Activated T-cell treated with anti-CD3 and anti-CD28 coated beads, Interleukin-2, amount 50 U/mL, for 72 hours (primary cell): ENCODE measurements at places on chromosomes 1 and 21.

- DNase-seq, result no peak
Measured at GRCh38 chr1:21898326-21899200, 38.5 kb downstream of the HSPG2 start.

DNA sequence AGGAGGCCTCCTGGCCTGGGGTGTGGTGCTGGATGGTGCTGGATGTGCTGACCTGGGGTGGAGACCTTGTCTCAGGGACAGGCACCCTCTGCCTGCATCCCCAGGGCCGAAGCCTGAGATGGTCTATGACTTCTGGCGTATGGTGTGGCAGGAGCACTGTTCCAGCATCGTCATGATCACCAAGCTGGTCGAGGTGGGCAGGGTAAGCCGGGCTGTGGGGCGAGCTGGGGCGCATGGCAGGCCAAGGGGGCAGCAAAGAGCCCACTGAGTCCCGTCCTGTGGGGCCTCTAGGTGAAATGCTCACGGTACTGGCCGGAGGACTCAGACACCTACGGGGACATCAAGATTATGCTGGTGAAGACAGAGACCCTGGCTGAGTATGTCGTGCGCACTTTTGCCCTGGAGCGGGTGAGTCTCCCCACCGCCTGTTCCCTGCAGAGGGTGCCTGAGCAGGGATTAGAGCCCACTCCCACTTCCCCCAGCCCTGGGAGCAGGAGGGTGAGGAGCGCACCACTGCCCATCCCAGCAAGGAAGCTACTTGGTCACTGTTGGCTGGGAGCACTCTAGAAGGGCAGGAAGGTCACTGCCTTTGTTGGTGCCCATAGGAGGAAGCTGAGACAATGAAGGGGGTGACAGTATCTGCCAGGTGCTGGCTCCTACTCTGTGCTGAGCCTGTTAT is 75.2 kb downstream of the PTPRU start:
- no peak for DNase-seq

- no peak for DNase-seq
Measured at GRCh38 chr1:110192541-110192940, 17.6 kb upstream of the KCNC4 start.

- DNase-seq, result no peak
Measured at GRCh38 chr1:86466986-86467385, 1.7 kb upstream of the CLCA1 start.

DNA sequence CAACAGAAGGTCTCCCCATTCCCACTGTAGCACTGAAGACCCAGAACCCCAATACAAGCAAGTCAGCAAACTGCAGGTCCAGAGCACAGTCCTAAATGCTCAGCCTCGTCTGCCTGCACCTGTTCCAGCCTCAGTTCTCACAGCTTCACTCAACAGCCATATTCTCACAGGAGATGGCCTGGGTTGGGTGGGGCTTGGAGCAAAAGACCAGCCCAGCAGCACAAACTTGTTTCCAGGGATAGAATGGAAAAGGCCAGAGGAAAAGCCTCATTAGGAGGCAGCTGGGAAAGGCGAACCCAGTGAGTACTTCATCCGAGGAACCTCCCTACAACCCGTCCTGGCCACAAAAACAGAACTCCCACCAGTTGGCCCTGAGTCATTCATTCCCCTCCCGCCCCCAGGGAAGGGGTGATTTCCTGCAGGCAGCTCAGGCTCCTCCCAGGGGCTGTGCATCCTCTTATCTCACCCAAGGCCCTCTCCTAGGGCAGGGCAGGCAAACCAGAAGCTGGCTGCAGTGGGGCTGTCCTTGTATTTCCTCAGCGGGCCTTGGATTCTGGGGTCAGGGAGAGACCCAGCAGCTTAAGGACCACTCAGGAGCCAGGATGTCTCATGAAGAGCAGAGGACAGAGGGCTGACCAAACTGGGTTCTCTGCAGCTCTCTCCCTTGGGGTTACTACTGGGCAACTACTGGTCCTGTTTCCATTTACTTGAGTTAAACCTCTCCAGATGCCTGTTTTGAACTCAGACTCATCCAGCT is 7.4 kb upstream of the MPL start:
- peak; percentile 63 for DNase-seq

DNA sequence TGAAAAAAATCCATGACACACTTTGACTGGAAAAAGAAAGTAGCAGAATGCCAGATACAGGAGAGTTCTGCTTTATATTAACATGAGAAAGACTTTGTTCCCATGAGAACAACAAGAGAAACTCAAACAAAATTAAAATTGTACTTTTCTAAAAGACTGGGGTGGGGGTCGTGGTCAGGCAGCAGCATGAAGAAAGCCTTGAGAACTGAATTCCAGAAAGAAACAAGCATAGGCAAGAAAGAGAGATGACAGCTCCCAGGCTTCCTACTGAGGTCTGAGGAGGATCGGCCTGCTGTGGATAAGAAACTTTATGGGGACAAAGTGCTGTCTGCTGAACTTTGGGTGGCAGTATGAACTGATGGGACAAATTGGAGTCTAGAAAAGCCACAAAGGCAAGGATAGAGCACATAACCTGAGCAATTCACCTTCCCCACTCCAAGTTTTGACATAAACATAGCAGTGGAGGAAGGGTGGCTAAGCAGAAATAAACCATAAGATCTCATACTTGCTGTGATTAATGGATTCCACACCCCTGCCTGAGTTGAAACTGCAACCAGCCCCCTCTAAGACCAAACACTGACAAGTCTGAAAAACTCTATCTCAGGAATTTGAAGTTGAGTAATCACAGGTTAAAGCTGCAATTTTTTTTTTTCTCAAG is 43.7 kb downstream of the COL6A1 start:
- DNase-seq, result no peak

DNA sequence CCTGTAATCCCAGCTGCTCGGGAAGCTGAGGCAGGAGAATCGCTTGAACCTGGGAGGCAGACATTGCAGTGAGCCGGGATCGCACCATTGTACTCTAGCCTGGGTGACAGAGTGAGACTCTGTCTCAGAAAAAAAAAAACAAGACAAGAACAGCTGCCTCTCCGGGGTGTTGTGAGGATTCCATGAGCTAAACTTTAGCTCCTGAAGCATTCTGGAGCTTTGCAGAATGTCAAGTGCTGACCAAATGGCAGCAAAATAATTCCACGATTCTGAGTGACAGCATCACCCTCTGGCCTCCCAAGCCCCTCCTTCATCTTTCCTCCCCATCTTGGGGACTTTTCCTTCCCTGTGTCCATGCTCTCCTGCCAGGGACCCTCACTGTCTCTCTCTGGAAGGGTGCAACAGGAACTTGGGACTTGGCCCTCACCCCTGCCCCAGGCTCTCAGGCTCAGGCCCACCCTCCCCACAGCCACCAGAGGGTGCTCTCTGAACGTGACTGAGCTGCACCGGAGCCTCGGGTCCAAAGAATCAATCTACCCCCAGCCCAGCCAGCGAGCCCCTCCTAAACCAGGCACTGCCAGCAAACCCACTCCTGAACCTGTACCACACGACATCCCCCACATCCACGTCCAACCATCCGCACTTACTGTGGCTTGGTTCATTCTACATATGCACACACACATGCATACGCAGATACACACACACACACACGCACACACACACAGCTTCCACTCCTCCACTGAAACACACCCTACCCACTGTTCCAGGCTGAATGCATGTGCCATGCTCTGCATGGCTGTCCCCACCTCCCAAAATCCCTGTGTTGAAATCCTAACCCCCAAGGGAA is 45.7 kb downstream of the ACOT7 start:
- DNase-seq, result peak; percentile 73

- DNase-seq, result no peak
Measured at GRCh38 chr1:205604825-205605505, 26.8 kb downstream of the ELK4 start.

DNA sequence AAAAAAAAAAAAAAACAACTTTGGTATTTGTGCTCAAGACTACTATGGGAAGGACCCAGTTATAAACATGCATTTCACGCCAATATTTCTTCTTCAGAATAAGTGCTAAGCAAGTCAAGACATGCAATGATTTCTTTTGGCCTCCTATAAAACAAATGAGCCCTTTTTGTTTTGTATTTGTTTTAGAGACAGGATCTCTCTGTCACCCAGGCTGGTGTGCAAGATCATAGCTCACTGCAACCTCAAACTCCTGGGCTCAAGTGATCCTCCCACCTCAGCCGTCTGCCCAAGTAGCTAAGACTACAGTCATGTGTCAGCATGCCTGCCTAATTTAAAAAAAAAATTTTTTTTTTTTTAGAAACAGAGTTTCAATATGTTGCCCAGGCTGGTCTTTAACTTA is 348.7 kb downstream of the PCP4 start:
- DNase-seq, result no peak

DNA sequence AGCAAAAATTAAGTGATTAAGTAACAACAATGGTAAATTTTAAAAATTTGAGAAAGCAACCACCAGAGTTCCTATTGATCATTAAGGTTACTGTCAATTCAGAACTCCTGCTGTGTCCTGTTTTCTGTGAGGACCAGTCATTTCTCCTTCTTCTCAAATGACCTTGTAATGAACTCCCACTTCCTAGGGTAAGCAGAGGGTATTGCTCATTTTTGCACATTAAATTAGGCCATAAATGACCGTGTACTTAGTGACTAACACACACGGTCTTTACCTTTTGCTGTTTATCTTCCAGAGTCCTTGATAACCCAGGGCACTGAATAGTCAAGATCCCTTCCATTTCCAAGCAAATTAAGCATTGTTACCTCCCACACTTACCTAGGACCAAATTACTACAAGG is 227.5 kb upstream of the LYPLAL1 start:
- DNase-seq, result no peak

GRCh38 chr21:17690078-17690494 is 77.4 kb upstream of the BTG3 start:
- DNase-seq, result no peak

GRCh38 chr21:35005560-35006224 is 43.4 kb downstream of the RUNX1 start:
- no peak for DNase-seq

DNA sequence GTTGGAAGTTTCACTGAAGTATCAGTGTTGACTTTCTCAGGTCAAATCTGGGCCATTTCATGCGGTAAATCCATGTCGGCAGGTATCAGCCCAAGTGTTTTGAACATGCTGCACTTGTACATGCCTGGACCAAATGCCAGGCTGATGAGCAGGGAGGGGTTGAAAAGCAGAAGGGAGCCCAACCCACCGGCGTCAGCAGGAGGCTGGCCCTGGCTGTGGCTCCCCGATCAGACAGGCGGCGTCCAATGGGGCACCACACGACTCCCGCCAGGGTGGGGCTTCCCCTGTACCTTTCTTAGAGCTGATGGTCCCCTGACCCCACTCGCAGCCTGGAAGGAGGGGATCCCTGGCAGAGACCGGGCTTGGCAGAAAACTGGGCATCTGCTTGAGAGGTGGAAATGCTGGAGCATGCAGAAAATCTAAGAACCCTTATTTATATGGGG is 540.0 kb downstream of the KIF26B start:
- DNase-seq, result no peak

DNA sequence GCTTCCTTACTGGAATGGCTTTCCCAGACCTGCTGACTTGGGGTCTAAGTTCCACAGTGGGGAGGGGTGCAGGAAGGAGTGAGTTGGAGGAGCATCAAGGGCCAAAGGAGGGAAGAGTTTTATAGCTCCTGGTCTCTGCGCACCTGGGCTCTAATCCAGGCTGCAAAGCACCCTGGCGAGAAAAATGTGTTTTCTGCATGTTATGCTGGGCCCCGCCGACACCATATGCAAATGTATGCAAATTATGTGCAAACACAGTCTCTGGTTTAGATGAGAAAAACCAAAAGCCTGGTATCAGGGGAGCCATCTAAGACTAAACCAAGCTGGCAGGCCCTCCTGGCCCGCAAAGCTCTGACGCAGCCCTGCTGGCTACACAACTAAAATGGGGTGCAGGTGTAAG is 95.0 kb downstream of the VWA5B1 start:
- DNase-seq, result no peak

DNA sequence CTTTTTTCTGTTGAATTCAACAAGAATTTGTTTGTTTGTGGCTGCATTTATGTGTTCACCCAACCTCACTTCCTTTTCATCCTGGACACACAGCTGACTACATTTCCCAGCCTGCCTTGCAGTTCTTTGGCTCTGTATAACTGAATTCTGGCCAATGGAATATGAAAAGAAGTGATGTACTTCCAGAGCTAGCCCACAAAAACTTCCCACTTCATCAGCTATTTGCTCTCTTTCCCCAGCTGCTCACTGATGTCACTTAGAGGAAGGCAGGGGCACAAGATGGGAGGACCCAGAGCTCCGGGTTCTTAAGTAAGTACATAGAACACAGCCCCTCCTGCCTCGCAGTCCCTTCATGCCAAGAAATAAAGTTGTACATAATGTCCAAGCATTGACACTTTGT is 235.0 kb upstream of the FGGY start:
- DNase-seq, result no peak

- no peak for DNase-seq
Measured at GRCh38 chr1:215064327-215064726, 18.2 kb upstream of the KCNK2 start.

- DNase-seq, result no peak
Measured at GRCh38 chr1:118988186-118989005, at the start of gene TBX15. TSS of gene TBX15 (minus strand) at chr1:118988343. CDS start at chr1:118987795, 548 bp downstream.

DNA sequence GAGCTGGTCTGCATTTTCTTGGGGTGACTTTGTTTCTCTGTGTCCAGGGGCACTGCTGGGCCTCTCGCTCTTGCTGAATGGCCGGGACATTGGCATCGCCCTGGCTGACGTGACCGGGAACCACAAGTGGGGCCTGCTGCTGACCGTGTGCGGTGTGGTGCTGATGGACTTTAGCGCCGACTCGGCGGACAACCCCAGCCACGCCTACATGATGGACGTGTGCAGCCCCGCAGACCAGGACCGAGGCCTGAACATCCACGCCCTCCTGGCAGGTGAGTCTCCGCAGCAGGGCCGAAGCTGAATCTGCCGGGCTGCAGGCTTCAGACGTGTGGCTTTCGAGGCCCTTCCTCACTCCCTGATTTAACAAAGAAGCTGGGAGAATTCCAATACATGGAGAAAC is 7.9 kb downstream of the SLC45A1 start:
- DNase-seq, result no peak
